ENCODE measurements at places on chromosomes 4 and X.
A peak's percentile ranks its signal among the peaks of the same experiment; 100 is the strongest.

- no peak for DNase-seq
Observed at GRCh38 chr4:24768604-24769003, 26.8 kb upstream of the SOD3 start.

DNA sequence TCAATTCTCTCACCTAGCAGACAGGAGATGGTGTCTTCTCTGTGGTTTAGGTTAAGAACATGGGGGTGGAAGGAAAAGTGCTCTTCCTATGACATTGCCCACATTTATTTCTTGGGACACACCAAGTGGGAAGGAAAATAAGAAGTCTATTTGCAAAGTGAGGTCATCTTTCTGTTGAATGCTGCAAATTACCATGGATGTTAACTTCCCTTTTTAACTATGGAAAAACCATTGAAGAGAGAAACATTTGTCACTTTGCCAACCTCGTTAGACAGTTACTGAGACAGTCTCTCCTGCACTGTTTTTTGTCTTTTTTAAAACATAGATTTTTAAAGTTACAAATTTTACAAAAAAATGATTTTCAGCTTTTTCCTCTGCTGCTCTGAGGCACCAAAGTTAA lies 72.8 kb upstream of the BEND4 start:
- DNase-seq, result no peak

- DNase-seq, result no peak
Observed at GRCh38 chr4:168759321-168759720, 250.7 kb downstream of the CBR4 start.

- DNase-seq, result no peak
Observed at GRCh38 chr4:81459228-81459627, 12.5 kb downstream of the RASGEF1B start.

GRCh38 chr4:38788317-38788716 lies 5.5 kb upstream of the TLR10 start:
- DNase-seq, result no peak

DNA sequence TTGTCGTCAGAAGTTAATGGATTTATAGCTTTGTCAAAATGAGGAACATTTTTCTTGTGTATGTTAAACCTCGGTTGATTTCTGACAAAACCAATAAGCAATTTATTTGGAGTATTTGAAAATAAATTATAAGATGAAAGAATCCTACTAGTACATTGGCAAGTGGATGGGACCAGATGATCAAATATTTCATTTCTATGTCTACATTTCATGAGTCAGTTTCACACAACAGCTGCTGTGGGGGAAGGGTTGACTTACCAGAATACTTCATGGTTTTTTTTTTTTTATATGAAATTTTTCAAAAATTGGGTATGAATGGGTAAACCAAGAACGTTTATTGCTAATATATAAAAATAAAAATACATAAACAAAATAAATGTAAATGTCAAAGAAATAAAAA lies 39.4 kb downstream of the RAPGEF2 start:
- DNase-seq, result no peak

DNA sequence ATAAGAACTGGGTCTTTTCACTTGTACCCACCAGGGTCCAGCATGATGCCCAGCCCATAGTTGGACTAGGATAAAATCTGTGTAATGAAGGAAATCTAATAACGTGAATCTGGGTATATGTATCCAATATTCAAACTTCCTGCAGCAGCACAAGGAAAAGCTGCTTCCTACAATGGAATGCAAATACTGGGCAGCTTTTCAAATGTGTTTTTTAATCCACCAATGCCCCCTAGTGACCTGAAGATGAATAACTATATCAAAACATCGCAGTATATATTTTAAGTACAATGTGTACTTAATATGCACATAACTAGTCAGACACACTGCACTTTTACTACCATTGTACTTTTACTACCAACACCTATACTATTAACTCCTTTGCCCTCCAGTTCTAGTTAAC lies 5.3 kb downstream of the APOO start:
- no peak for DNase-seq

DNA sequence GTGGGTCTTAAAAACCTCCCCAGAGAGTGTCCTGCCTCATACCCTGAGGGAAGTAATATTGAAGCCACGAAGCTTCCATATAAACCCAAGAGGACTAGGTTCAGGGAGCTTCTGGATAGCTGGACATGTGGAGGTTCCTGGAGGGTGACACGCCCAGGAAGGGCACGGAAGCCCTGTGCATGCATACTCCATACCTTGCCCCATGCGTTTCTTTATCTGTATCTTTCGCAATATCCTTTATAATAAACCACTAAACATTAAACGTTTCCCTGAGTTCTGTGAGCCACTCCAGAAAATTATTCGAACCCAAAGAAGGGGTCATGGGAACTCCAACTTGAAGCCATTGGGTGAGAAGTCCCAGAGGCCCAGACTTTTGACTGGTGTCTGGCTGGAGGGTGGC lies 45.7 kb upstream of the HPF1 start:
- DNase-seq, result no peak

GRCh38 chrX:41412261-41413081 lies 34.7 kb upstream of the NYX start:
- peak; percentile 14 for DNase-seq

- no peak for DNase-seq
Observed at GRCh38 chr4:5365071-5366008, 314.1 kb downstream of the STK32B start.

DNA sequence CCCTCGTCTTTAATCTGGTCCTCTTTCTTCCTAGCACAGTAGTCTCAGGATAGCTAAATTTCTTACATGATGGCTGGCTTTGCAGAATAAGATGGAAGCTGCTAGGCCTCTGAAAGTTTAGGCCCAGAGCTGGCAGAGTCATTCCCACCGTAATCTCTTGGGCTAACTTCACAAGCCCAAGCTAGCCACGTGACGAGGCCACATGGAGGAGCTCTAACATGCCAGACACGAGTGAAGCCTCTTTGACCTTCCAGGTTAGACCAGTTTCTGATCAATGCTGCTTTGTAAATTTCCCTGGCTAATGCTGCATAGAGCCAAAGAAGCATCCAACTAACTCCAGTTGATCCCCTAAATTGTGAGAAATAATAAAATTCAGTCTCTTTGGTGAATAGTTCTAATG lies 9.5 kb upstream of the CENPE start:
- no peak for DNase-seq

- no peak for DNase-seq
Observed at GRCh38 chr4:110208419-110208818, 10.0 kb upstream of the ELOVL6 start.

DNA sequence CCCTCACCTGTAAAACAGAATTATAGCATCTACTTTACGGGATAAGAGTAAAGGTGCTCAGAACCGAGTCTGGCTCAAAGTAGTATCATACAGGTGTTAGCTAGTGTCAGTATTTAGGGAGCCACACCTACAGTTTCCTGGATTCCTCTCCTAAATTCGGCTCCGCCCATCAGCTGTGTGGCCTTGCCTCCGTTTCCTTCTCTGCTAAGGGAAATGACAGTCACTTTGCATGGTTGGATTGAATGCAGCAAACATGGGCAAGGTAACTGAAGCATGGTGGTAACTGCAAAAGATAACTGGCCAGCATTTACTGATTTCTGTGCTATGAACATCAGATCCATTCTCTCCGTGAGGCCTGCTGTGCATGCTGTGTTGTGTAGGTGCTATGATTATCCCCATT lies 2.8 kb downstream of the PPP1R3F start:
- DNase-seq, result no peak

GRCh38 chr4:175469514-175469913 lies 342.6 kb downstream of the GPM6A start:
- DNase-seq, result no peak

DNA sequence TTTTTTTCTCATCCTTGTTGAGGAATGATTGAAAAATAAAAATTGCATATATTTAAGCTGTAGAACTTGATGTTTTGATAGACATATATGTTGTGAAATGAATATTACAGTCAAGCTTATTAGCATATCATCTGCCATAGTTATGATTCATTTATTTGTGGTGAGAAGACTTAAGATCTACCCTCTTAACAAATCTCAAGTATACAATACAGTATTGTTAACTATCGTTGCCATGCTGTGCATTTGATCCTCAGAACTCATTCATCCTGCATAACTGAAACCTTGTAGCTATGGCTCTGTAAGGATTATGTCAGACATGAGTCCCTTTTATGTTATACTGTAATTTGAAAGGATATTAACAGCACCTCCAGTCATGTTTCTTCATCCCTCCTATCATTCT lies 2045.3 kb downstream of the ARAP2 start:
- no peak for DNase-seq

DNA sequence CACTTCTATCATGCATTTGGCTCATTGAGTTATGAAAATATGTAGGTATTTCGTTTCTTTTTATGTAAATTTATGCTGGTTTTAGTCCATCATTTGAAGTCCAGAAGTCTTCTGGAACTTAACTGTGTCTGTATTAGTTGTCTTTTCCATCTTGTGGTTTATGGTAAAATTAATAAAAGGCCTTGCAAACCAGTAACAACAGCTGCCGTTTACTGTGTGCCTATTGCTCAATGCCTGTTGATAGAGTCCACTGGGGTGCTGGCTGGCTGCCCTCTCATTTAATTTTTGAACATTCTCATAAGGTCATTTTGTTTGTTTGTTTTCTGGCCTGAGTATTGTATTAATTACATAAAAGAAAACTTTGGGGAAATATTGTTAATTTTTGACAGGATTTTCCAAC lies 98.0 kb downstream of the NAA11 start:
- no peak for DNase-seq

GRCh38 chr4:35506161-35506560 lies 738.2 kb downstream of the ARAP2 start:
- no peak for DNase-seq

GRCh38 chrX:118751950-118752783 lies 24.8 kb downstream of the IL13RA1 start:
- DNase-seq, result no peak

GRCh38 chr4:110639207-110640090 lies 16.6 kb upstream of the PITX2 start:
- no peak for DNase-seq

DNA sequence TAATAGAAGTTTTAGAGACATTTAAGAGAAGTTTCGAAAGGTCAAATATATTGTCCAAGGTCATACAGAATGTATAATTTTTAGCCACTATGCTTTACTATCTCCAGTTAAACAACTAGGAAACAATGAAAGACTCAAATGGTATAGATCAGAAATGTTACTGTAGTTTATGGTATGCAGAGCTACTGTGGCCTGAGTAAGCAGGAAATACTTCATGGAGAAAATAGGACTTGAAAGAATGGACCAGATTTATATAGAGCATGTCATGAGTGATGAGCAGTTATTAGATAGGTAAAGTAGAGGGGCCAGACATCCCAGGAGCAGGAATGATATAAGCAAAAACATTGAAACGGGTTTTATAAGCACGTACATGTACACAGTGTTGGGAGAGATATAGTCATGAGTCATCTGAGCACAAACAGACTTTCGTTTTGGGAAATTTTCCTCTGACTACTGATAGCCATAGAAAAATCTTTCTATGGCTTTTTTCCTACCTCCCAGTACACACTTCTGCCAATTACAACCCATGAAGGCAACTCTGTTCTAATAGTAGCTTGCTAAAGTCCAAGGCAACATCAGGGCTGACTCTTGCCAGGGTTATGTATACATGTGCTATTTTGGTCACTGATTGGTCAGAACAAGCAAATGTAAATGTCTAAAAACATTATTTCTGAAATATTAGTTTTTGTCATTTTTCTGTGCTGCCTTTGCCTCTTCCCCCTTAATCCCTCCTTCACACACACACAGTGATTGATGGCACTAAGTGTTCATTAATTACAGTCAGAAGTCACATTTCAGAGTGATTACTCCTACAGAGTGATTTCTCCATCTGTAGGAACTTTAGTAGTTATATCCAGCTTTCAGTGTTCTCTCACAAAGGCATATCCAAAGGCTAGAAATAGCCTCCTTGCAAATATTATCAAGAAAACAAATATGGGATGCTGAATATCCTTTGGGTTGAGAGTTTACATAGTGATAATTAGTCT lies 198.7 kb downstream of the ENOX2 start:
- DNase-seq, result no peak

DNA sequence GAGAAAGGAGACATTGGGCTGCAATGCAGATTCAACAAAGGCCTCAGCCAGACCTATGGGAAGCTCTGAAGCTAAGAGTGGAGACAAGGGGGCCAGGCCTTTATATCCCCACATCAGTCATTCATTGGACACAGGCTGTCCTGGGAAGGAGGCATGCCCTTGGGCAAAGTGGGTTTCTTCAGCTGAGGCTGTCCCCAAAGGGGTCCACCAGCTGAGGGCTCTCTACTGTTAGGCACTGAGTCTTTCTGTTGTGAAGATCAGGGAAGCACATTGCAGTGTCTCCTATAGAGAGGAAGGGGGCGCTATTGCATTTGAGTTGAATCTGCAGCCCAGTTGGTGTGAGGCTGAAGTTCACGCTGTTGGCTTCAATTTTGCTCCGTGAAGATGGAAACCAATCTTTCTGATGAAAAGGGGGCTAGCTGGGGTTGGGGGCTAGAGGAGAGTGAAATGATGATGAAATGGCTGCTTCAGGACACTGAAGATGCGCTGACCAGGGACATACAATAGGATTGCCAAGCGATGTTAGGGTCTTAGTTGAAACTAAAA lies 48.0 kb downstream of the SLC25A5 start:
- no peak for DNase-seq

DNA sequence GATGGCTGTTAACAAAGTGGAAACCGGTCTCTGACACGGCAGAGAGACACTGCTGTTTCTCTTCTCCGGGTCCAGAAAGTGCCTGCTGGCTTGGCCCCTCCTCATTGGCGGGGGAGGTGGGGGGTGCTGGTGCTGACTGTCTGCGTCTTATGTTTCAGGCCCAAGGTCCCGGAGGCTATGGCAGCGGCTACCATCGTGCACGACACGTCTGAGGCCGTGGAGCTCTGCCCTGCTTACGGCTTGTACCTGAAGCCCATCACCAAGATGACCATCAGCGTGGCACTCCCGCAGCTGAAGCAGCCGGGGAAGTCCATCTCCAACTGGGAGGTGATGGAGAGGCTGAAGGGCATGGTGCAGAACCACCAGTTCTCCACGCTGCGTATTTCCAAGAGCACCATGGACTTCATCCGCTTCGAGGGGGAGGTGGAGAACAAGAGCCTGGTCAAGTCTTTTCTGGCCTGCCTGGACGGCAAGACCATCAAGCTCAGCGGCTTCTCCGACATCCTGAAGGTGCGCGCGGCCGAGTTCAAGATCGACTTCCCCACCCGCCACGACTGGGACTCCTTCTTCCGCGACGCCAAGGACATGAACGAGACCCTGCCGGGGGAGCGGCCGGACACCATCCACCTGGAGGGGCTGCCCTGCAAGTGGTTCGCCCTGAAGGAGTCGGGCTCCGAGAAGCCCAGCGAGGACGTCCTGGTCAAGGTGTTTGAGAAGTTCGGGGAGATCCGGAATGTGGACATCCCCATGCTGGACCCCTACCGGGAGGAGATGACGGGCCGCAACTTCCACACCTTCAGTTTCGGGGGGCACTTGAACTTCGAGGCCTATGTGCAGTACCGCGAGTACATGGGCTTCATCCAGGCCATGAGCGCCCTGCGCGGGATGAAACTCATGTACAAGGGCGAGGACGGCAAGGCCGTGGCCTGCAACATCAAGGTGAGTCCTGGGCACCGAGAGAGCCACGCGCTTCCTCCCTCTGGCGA lies 2.2 kb downstream of the AKAP17A start:
- no peak for DNase-seq

DNA sequence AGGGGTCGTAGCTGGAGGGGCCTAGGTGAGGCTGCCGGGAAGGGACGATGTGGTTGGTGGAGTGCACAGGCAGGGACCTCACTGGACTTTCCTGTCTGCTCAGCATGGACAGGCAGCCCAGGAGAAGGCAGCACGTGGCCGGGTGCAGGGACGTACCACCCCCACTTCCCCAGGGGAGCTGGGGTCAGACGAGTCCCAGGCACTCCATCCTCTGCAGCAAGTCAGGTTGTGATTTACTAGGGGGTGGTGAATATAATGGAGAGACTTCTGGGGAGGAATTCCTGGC lies 1.5 kb upstream of the CTBP1 start:
- DNase-seq, result no peak

Data from posterior cingulate gyrus (tissue), 11 donors.